ENCODE measurements at places on chromosomes 3 and 15. TPM values are rescaled to one million over a fixed set of nuclear protein-coding genes. Genes with fewer than 3 reads are reported as not detected.
A peak's percentile ranks its signal among the peaks of the same experiment; 100 is the strongest.

Gene DUSP7
- 18.5 TPM for total RNA-seq

Gene INKA1
- 12.3 TPM for total RNA-seq

Gene GOLGA8K
- total RNA-seq: not detected

Gene HESX1
- total RNA-seq: 1.5 TPM

Gene ITIH1
- not detected for total RNA-seq

Gene NTRK3
- total RNA-seq: 14.7 TPM

Gene CCDC39
- total RNA-seq: 0.10 TPM

Gene ZNF501
- total RNA-seq: 10.6 TPM

Gene CPEB1
- 1.1 TPM for total RNA-seq

Gene GOLGA8J
- total RNA-seq: not detected

- peak; percentile 35 for DNase-seq
These were observed 187.3 kb upstream of the TSC22D2 start for GRCh38 chr3:150220799-150221198.

GRCh38 chr3:172137287-172138192, 98.2 kb downstream of the FNDC3B start:
- no peak for DNase-seq

GRCh38 chr3:139201446-139202225, 142.2 kb upstream of the MRPS22 start:
- no peak for DNase-seq

GRCh38 chr3:147582642-147583041, 173.5 kb downstream of the ZIC1 start:
- DNase-seq: no peak

DNA sequence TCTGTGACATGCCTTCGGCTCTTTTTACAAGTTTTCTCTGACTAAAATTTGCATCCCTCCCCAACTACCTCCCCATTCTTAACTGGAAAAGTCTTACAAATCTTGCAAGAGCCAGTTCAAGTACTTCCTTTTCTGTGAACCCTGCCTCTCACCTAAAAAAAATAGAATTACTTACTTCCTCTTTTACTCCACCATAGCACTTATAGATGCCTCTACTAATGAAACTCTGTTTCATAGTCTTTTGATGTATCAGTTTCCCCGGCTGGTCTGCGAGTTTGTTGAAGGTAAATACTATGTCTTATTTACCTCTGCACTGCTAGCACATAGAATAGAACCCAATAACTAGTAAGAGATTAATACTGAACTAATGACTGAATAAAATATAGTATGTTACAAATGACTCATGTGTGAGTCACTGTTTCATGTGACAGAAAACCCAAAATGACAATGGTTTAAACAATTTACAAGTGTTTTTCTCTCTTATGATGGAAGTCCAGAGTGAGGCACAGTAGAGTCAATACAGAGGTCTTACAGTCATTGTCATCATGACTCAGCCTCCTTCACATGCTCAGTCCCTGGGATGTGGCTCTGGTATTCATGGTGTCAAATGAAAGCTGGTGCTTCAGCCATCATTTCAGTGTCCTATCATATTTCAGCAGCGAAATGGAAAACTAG, 393.5 kb downstream of the RSL24D1 start:
- DNase-seq: no peak

- DNase-seq: peak; percentile 75
These were observed 194.6 kb upstream of the TPM1 start for GRCh38 chr15:62847900-62848489.

GRCh38 chr3:50630877-50631276, 13.9 kb downstream of the MAPKAPK3 start:
- DNase-seq: no peak

- DNase-seq: no peak
These were observed 15.3 kb upstream of the ARL14 start for GRCh38 chr3:160661660-160662059.

DNA sequence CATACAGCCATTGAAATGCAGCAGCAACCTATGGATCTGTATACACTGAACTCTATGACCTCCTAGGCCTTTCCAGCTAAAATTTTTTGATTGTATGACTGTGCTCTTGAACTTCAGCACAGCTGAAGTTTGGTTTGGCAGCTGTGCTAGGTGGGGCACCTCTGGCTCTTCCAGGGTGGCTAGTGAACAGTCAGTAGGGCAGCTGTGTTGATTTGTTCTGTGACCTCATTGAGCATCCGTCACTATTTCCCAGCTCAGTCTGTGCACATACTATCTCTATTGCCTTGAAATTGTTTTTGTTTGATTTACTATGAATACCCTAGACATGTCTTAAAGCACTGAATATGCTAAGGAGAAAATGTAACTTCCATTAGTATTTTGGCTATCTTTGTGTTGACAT, 363.2 kb upstream of the NAALADL2 start:
- DNase-seq: peak; percentile 21

GRCh38 chr3:69283913-69284611, 101.8 kb downstream of the FRMD4B start:
- DNase-seq: no peak

GRCh38 chr15:57597431-57597830, 5.7 kb downstream of the MYZAP start:
- DNase-seq: no peak

DNA sequence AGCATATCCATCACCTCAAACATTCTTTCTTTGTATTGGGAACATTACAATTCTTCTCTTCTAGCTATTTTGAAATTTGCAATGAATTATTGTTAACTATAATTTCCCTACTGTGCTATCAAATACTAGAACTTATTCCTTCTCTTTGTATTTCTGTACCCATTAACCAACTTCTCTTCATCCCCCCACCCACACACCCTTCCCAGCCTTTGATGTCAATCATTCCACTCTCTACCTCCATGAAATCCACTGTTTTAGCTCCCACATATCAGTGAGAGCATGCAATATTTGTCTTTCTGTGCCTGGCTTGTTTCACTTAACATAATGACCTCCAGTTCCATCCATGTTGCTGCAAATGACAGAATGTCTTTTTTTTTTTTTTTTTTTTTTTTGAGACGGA, 30.6 kb downstream of the MRAS start:
- DNase-seq: no peak

DNA sequence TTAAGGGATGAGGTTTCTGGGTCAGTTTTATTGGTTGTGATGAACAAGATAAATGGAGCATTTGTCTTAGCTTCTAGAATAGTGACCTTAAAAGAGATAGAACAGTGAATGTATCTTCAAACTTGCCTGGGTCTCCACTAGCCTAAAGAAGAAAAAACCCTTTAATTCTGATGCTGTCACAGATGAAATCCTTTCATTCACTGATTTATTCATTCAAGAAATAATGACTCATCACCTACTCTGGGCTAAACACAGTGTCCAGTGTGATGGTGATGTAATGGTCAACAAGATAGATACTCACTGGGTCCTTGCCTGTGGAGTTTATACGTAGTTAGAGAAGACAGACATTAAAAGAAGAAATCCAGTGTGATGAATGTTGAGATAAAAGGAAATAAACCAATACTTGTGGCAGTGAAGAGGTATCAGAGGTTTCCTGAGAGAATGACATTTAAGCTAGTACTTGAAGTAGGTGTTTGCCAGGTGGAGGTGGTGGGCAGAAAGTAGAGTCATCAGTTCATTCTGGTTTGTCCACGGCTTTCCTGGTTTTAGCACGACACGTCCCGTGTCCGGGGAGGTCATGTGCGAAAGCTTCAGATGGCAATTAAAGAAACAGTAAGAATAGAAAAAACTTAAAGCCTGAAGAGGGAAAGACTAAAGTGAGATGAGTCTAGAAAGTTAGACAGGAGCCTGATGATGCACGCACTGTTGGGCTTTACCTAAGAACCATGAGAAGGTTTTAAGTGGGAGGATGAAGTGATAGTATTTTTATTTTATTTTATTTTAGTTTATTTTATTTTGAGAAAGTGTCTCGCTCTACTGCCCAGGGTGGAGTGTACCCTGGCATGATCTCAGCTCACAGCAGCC, 18.5 kb downstream of the PAK2 start:
- DNase-seq: no peak

DNA sequence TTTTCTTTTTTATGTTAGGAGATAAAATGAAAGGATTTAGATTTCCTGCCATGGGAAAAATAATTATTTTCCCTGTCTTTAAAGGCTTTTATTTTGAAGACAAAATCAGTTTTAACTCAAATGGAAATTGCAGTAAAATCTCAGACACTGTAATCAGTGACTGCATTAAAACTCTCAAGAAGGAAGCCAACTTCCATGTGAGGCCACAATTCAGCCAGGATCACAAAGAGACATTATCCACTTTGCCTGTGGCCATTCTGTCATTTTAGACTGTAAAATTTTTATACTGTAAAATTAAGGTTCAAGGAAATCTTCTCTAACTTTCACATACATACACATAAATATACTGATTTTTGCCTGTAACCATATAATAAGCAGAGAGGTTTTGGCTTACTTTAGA, 304.0 kb downstream of the TIGIT start:
- DNase-seq: no peak

GRCh38 chr3:58899159-58899952, 150.5 kb downstream of the CFAP20DC start:
- DNase-seq: peak; percentile 43

DNA sequence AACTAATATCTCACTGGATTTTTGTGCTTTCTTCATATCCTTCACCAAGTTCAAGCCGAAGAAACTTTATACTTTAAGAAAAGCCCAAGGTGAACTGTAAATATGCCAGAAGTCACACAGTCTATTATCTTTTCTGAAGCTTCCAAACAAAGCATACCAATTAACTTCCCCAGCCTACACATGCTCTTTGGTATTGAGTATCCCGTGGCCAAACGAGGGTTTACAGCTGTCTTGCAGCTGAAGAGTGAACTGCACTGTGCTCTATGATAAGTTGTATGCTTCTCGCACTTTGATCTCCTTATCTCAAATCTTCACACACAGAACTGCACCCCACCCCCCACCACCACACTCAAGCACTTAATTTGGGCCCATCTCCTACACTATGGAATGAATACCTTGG, 215.6 kb upstream of the VEPH1 start:
- DNase-seq: no peak

DNA sequence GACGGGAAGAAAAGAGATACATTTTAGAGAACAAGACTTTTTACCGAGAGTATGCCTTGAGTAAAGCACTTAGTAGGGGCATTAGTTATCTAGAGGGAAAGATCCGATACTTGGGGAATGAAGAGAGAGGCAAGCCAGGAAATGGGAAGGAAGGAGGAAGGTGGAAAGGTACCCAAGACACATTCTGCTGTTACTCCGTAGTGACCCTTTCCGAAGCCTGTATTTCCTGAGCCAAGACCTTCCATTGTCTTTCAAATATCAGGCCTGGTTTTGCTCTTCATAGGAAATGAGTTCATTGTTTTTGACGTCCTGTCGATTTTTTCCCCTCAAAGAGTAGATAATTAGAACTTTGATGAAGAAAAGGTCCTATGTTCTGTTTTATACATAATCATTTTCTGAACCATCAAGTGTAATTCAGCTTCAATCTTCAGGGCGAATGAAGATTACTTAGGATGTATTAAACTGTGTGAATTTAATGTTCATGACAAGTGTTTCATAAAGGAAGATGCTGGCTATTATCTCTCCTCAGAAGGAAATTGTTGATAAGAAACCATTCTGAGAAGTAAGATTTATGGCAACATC, 95.7 kb downstream of the PPM1L start:
- no peak for DNase-seq

DNA sequence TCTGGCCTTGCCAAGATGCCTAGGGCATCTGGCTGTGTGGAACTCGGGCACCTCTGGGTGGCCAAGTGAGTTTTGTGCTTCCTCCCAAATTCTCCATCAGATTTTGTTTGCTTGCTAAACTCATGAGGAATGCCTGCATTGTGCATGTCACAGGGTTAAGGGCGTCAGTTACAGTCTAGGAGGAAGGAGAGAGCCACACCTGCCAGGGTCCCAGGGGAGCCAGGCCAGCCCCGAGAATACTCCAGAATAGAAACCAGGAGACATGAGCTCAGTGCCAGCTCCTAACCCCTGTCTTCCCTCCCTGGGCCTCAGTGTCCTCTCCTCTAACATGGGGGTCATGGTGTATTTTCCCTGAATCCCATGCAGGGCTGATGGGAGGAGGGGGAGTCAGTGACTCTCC, 22.0 kb upstream of the SKOR1 start:
- DNase-seq: no peak

DNA sequence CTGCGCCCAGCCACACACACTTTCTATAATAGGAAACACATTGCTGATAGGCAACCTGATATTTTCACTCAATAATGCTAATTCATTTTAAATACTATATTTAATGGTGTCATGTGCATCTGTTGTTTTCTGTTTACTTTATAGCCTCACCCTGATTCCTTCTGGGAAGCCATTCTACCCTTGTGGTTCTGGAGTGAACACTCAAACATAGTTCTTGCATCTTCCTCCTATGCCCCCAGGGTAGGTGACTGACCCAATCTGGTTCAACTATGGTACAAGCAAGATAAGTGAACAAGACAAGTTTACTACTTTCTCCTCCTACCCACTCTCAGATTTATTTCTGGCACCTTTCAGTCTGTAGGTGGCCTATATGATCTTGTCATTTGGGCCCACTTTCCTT, 4.3 kb upstream of the SCG3 start:
- DNase-seq: no peak

DNA sequence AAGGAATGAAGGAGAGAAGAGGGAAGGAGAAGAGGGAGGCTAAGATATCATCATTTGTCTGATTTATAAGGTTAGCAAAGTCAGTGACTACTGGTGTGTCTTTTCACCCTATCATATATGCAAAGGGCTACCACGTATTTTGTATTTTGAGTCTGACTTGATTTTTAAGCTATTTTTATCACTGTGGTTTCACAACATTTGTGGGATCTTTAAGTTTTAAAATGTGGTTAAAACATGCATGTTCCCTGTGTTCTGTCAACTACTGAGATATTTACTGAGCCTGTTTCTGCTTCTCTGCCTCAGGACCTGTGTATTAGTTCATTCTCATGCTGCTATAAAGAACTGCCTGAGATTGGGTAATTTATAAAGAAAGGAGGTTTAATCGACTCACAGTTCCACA, 22.5 kb upstream of the SPTSSB start:
- DNase-seq: no peak

DNA sequence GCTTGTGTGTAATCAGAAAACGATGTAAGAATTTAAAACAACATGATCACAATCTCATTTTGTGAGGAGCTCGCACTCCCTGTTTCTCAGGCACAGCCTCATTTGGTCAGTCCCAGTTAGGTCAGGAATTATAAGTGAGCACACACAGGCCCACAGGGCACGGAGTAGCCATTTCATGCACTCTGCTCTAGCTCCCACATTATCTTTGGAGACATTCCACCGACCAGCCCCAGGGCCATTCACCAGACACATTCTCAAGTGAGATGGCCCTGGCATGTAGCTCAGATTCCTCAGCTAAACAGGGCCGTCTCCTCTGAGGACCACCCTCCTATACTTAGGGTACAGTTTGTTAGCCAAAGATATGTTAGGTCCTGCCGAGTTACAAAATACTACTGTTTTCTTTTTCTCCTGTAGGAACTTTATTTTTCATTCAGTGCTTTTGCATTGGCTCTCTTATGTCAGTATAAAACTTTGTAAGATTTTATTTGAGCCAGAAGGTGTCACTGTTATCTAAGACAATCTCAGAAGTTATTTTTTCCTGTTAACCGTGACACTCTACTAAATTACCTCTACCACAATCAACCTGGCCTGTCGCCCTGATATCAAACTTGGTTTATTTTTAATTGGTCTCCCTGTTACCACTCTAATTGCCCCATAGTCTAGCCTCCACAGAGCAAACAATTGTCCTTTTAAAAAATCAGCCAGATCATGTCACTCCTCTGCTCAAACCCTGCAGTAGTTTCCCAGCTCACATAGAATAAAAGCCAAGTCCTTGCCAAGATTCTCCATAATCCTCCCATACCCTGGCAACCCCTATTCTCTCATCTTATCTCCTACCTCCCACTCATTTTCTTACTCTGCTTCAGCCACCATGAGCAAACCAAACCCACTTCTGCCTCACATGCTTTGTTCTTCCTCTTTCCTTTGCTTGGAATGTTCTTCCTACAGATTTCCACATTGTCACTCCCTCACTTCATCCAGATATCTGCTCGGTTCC, 105.7 kb downstream of the PPP2R3A start:
- peak; percentile 17 for DNase-seq
